ENCODE measurements at places on chromosomes 5 and 9.

- DNase-seq, result no peak
These were observed 52.4 kb upstream of the SHISAL2B start for GRCh38 chr5:64637837-64638443.

DNA sequence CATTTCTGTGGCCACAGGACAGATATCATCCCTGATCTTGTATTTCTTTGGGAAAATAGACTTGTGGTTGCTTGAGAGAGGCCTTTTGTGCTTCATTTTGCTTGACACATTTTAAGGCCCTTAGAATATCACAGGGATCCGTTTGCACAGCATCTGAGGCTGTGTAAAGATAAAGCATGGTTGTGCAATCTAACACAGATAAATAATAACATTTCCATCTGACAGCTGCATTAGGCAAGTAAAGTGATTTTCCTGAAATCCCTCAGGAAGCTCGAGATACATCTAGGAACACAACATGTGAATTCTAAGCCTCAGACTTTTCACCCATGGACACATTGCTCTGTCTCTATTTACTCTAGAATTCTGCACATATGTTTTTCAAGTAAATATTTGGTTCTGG, 212.8 kb upstream of the ADAMTSL1 start:
- DNase-seq, result no peak

DNA sequence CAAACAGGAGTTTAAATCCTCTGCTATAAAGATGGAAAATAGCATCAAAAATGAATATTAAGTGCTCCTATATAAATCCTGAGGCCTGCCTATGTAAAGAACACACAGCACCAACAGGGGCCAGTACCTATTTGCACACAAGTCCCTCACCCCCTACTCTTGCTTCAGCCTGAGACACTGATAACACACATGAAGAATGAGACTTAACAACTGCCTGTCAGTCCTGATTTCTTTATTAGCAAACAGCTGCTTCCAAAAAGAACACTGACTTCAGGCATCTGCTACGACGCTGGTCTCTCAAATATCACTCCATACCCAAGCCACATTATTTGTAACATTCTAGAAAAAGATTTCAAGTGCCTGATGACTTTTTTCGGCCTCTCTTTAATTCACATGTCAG, 55.5 kb downstream of the MYO10 start:
- DNase-seq, result no peak

DNA sequence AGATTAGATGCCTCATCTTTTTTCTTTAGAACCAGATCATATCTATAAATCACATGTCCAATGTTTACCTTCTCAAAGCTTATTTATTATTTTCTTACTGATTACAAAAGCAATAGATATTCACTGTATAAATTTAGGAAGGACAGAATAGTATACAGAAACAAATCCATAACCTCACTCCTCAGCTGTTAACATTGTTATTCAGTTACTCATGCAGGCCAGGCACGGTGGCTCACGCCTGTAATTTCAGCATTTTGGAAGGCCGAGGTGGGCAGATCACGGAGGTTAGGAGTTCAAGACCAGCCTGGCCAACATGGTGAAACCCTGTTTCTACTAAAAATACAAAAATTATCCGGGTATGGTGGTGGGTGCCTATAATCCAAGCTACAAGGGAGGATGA, 15.3 kb downstream of the STOM start:
- no peak for DNase-seq

- no peak for DNase-seq
These were observed 11.0 kb downstream of the UBAC1 start for GRCh38 chr9:135950135-135950682.

DNA sequence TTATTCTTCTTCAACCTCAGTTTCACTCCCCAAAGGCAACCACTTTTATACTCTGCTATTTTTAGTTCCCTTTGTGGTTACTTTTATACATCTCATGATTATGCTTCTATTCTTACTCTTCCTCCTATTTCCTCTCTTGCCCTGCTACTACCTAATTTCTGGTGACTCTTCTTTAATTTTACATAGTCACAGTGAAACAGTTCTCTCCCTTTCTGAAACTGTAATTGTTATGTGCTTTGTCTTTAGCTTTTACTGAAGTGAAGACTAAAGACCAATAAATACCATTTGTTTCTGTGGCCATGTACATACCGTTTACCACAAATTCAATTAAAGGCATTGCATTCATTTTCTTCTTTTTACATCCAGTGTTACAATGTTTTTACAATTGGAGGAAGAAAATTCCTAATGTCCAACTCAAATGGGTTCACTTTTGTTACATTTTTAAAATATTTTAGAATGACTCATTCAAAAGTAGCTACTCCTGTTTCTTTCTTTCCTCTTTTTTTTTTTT, 410.6 kb downstream of the PSAT1 start:
- no peak for DNase-seq
